ENCODE measurements at places on chromosomes 6 and 20.

DNA sequence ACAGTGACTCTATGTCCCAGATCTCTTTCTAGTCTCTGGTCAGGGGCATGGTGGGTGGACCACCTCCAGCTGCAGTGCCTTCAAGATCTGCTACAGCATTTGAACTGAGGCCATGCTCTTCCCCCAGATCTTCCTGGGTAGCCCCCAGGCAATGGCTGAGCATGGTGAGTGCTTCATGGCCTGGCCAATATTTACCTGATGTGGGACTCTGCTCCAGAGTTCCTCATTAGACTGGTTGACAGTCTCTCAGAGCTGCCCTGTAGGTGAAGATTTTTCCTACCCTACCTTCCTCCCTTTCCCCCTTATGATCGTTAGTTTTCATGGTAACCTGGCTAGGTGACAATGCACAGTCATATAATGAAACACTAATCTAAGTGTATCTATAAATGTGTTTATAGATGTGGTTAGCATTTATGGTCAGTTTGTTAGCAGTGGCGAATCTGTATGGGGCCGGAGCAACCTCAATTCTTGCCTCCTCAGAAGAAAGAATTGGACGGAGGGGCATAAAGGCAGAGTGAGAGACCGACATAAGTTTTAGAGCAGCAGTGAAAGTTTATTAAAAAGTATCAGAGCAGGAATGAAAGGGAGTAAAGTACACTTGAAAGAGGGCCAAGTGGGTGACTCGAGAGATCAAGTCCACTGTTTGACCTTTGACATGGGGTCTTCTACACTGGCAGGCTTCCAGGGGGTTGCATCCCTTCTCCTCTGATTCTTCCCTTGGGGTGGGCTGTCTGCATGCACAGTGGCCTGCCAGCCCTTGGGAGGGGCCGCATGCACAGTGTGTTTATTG lies 256.3 kb downstream of the CD83 start:
- no peak for DNase-seq

DNA sequence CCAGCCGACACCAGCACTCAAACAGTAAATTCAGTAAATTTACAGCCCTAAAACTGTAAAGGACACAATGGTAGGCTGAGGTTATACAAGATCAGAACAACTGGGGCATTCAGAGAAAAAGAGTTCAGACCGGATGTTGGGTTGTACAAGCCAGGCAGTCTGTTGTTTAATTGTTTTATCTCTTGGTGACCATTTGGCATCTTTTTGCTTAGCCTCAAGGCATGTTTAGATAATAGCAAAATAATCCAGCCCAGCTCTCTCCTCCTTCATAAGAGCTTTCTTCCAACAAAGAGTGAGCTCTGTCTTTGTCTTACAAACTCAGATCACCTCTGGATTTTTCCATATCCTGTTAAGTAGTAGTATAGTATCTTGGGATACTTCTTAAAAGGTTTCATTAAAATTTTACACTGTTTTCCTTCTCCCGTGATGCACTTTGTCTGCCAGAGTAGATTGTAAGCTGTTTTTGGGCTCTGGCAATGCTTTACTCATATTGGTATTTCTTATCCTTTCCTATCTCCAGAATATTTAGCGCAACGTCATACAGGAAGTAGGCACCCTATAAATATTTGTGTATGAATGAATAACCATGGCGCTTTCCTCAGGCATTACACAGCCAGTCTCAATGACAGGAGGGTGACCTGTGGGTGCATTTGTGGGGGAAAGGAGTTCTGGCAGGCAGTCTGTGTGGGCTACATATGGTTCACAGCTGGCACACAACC lies 35.6 kb upstream of the TRAM2 start:
- no peak for DNase-seq

- DNase-seq = no peak
Measured at GRCh38 chr20:60219231-60219630, 261.0 kb downstream of the CDH26 start.

- no peak for DNase-seq
Measured at GRCh38 chr6:151576633-151577032, 82.8 kb downstream of the CCDC170 start.

DNA sequence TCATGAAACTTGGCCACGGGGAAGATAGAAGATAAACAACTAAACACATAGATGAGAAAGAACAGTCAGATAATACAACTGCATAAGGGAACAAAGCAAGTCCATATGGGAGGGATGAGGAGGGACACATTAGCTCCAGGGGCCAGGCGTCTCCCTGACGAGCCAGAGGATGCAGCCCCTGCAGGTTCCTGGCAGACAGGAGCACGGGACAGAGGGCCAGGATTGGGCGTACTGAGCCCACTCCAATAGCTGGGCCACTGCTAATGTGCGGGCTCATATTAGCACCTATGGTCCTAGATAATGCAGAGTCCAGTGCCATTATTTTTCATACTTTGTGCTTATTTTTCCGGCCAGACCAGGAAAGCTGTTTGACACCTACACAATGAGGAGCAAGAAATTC lies 182.9 kb downstream of the ANKRD60 start:
- no peak for DNase-seq

- DNase-seq = no peak
Measured at GRCh38 chr6:57182017-57182432, 9.9 kb downstream of the BAG2 start.

DNA sequence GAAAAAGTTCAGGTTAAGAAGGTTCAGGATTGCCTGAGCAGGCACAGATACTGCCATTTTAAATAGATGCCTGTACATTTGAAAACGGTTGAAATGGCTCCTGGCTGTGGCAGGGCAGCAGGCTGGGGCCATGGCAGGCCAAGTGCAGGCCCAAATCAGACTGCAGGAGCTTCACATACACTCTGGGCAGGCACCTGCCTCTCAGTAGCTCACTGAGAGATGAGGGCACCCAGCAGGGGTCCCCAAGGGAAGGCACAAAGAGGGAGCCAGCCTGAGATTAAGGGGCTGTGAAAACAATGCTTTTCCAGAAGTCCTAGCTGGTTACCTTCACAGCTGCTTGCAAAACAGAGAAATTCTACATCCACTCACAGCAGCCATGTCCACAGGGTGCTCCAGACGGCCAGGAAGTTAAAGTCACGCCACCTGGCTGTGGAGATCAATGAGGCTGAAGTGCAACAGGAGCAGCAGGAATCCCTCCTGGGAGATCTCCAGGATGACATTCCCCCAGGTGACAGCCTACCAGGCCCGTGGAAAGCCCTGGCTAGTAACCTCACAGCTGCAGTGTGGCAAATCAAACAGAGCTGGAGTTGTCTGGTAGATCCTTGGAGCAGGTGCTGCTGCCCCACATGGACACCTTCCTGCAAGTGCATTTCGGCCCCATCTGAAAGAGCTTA lies 6.2 kb upstream of the RAET1E start:
- DNase-seq = peak; percentile 12

- DNase-seq = no peak
Measured at GRCh38 chr20:23011008-23011721, 23.9 kb upstream of the SSTR4 start.

GRCh38 chr6:35061102-35061615 lies 80.0 kb downstream of the TCP11 start:
- no peak for DNase-seq

GRCh38 chr20:55977690-55978459 lies 27.4 kb downstream of the CBLN4 start:
- no peak for DNase-seq

- DNase-seq = no peak
Measured at GRCh38 chr20:16393836-16394235, 179.4 kb downstream of the KIF16B start.
